A549 treated with ZK216348 at 1 μM for 4 hours (cell line): ENCODE measurements at places on chromosomes 5 and 9. TPM values are rescaled to one million over a fixed set of nuclear protein-coding genes. Genes with fewer than 3 reads are reported as not detected.

The GDNF gene
- not detected in 5 replicates for total RNA-seq

The SPAAR gene
- total RNA-seq, result 0.15 to 0.16 TPM in 2 of 5 replicates, not detected in the others

The PDGFRB gene
- 0.13 to 1.0 TPM (median 0.47 TPM) in 5 replicates for total RNA-seq

The COL23A1 gene
- not detected in 5 replicates for total RNA-seq

The GKAP1 gene
- 4.0 to 7.5 TPM (median 5.8 TPM) in 5 replicates for total RNA-seq

The GDF9 gene
- total RNA-seq, result 0.17 to 0.28 TPM (median 0.23 TPM) in 3 of 5 replicates, not detected in the others

The ADAMTS13 gene
- 0.17 to 0.69 TPM (median 0.51 TPM) in 5 replicates for total RNA-seq

The IFNA2 gene
- total RNA-seq, result not detected in 5 replicates

The MSMP gene
- 0.62 TPM in 1 of 5 replicates, not detected in the others for total RNA-seq

The PLCXD3 gene
- 0.04 to 0.29 TPM (median 0.18 TPM) in 5 replicates for total RNA-seq

The DRD1 gene
- 0.09 to 0.59 TPM (median 0.24 TPM) in 5 replicates for total RNA-seq

The MAPKAP1 gene
- total RNA-seq, result 63.8 to 83.0 TPM (median 75.2 TPM) in 5 replicates

The FOXI1 gene
- not detected in 5 replicates for total RNA-seq

The TPM2 gene
- 628 to 733 TPM (median 691 TPM) in 5 replicates for total RNA-seq

The PRR16 gene
- total RNA-seq, result not detected in 5 replicates

The PTPN3 gene
- 13.1 to 17.4 TPM (median 16.5 TPM) in 5 replicates for total RNA-seq

The TMED7 gene
- 44.9 to 65.3 TPM (median 60.5 TPM) in 5 replicates for total RNA-seq

The SLC6A3 gene
- total RNA-seq, result 0.13 to 0.45 TPM (median 0.16 TPM) in 5 replicates

The CTXN3 gene
- not detected in 5 replicates for total RNA-seq

The GOLM1 gene
- 97.6 to 121 TPM (median 114 TPM) in 5 replicates for total RNA-seq

The PPWD1 gene
- total RNA-seq, result 15.9 to 29.1 TPM (median 18.5 TPM) in 5 replicates

The PCDHGA7 gene
- total RNA-seq, result 0.77 to 1.0 TPM (median 0.98 TPM) in 5 replicates

The SPINK4 gene
- not detected in 5 replicates for total RNA-seq

The UBE2QL1 gene
- 0.13 to 0.30 TPM (median 0.27 TPM) in 5 replicates for total RNA-seq
